ENCODE measurements at places on chromosomes 7 and 10.

DNA sequence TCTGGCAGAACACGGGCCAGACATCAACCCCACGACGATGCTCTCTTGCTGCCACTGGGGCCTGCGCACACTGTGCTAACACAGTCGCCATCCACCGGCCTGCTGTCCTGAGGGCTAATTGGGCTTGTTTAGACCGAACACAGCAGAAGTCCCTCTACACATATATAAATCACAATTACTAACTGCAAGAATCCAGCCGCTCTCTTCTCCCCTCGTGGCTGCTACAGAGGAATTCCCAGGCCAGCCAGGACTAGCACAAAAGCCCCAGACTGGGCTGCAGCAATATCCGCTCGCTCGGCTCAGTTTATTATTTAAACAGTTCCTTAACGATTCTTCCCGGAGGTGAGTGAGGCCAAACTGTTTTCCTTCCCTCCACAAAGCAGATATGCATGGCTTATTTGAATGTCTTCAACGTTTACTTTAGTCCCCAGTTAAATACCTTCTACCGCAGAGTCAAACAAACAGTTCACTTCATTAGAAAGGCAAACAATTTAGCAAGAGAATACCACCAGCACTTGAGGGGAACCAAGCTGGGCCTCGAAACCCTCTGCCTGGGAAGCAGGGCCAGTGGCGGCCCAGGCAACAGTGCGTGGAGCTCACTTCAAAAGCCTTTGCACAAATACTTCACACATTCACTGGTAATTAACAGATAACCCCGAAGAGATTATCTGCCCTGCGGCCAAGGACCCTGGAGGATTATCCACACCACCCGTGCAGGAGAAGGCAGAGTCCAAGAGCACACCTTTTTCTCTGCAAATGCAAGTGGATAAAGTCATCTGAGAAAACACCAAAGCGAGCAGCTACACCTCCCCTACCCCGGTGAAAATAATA is 145.3 kb downstream of the GLI3 start:
- no peak for DNase-seq

DNA sequence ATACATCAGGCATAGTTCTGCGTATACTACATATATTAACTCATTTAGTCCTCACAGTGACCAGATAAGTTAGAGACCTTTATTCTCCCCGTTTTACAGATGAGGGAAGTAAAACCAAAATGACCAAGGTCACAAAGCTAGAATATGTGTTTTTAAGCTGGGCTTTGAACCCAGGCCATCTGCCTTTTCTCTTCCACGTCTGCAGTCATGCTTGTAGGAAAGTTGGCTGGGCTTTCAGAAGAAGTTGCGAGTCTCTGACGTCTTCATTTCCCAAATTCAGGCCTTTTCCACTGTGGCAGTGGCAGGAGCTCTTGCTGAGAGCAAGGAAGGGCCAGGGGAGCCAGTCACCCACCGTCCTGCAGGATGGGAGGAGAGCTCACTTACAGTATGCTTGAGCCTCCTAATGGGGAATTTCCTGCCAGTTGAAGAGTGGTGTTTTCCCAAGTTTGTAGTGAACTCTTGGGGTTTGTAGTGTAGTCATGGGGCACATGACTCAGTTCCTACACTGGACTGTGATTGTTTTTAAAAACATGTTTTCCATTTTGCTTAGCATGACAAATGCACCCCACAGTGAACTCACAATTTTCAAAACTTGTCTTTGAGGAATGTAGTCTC is 34.2 kb downstream of the CYP17A1 start:
- peak; percentile 11 for DNase-seq

DNA sequence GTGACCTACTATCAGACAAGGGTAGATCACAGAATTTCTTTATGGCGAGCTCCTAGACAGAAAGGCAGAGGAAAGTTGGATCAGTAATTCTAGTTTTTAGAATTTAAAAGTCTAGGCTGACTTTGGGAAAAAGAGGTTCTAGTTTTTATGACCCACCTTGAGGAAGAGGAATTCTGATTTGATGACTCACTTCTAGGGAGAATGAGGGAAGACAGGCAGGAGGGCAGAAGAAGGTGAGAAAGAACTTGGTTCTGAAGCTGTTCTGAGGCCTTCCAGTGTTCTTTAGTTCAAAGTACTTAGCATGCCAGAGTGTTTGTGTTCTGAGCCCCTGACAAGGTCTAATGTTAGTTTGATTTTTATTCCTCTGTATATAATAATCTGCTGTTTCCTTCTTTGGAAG is 97.2 kb downstream of the PODXL start:
- DNase-seq: no peak

- no peak for DNase-seq
Measured at GRCh38 chr7:17376595-17376994, 78.1 kb downstream of the AHR start.

GRCh38 chr7:12337095-12337494 is 66.6 kb downstream of the VWDE start:
- no peak for DNase-seq

DNA sequence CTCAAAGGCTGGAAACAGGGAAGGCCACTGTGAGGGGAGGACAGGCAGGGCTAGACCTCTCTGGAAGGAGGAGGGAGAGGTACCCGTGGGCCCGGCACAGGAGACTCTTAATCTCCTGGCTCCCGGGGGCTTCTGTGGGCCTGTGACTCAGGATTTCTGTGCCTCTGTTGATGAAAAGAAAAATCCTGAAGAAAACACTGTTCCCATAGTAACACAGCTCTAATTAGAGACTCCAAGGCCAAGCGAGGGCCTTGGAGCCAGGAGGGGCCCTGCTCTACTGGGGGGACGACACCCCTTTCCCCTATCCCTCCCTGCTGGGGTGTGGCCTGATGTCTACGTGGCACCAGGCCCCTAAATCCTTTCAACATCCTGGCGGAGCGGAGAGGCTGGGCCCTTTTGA is 174.1 kb upstream of the TNRC18 start:
- no peak for DNase-seq

GRCh38 chr7:27235387-27236311 is 7.0 kb upstream of the EVX1 start:
- DNase-seq: peak; percentile 11

DNA sequence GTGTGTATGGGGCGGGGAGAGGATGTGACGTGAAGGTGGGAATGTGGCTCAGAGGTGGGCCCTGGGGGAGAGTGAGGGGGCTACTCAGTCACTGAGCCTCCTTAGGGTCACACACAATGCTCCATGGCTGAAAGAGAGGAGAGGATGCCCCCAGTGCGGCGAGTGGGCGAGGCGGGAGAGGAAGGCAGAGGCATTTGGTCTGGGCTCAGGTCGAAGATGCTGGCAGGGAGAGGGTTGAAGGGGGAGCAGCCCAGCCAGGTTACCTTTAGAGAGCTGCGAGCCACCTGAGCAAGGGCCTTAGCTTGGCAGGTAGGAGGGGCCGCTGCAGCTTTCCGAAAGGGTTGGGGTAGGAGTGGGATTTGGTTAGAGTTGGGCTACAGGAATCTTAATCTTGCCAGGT is 4.7 kb upstream of the LOXL4 start:
- no peak for DNase-seq

GRCh38 chr7:6163402-6163801 is 109.0 kb downstream of the CYTH3 start:
- DNase-seq: no peak

DNA sequence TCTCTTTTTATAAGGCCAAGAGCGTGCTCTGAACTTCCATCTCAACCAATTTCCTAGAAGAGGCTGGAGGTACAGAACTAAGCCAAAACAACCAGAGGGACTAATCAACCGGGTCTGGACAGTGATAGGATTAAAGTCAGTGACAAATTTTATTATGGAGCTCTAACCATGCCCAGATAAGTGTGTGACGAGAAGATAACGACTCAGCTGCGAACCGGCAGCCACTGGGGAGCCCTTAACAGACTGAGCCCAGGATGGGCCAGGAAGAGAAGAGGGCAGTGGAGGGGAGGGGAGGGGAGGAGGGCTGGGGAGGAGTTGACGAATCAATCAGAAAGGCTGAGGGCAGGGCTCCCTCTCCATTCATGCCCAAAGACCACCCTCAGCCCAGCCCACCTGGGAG is 119.9 kb downstream of the PLXNA4 start:
- DNase-seq: no peak

DNA sequence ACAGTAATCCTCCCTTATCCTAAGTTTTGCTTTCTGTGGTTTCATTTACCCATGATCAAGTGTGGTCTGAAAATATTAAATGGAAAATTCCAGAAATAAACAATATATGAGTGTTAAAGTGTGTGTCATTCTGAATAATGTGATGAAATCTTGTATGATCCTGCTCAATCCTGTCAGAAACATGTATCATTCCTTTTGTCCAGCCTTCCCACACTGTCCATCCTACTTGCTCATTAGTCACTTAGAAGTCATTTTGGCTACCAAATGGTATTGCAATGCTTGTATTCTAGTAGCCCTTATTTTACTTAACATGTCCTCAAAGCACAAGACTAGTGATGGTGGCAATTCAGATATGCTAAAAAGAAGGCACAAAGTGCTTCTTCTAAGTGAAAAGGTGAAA is 1211.2 kb upstream of the SORCS1 start:
- DNase-seq: no peak

DNA sequence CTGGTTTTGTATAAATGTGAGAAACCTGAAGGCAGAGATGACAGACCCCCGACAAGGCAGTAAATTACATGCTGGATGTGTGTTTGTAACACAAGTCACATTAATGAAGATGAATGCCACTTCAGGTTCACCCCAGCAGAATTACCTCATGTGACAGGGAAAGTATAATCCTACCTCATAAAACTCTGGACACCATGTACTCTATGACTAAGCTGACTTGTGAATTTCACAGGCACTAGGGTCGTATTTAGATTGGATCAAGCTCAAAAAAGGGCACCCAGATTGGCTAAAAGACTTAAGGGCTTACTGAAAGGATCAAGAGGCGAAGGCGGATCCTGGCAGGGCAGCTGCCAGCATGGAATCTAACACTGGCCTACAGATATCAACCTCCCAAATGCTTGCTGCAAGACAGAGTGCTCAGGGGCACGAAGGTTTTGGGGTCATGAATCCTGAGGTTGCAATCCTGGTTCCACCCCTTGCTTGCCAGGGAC is 161.4 kb downstream of the PIP4K2A start:
- no peak for DNase-seq

- DNase-seq: no peak
Measured at GRCh38 chr10:130430852-130431704, 294.9 kb downstream of the GLRX3 start.

DNA sequence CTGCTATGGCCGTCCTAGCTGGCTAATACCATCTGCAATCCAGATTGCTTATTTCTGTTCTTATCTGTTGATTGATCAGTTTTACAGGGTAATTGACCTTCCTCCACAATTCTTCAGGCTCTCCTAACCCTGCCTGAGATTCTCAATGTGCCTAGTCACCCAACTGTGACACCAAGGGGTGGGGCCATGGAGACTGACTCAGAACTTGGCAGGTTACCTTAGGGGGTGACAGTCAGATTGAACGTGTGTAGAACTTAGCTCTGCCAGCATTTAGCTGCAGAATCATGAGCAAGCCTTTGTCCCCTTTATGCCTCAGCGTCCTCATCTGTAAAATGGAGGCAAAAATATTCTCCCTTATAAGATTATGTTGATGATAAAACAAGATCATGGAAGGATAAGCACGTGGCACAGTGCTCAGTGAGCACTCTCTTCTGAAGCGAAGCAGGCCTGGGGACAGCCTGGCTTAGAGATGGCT is 19.1 kb upstream of the LEP start:
- DNase-seq: no peak

DNA sequence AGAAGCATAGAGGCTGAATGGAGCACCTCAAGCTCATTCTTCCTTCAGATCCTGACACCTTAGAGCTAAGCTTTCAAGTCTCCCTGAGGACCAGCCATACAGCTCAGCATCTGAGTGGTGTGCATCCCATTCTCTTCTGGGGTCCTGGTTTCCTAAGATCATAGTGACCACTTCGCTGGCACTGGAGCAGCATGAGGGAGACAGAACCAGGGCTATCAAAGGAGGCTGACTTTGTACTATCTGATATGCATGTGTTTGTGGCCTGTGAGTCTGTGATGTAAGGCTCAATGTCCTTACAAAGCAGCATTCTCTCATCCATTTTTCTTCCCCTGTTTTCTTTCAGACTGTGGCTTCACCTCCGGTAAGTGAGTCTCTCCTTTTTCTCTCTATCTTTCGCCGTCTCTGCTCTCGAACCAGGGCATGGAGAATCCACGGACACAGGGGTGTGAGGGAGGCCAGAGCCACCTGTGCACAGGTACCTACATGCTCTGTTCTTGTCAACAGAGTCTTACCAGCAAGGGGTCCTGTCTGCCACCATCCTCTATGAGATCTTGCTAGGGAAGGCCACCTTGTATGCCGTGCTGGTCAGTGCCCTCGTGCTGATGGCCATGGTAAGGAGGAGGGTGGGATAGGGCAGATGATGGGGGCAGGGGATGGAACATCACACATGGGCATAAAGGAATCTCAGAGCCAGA is 31.0 kb downstream of the PRSS2 start:
- no peak for DNase-seq

DNA sequence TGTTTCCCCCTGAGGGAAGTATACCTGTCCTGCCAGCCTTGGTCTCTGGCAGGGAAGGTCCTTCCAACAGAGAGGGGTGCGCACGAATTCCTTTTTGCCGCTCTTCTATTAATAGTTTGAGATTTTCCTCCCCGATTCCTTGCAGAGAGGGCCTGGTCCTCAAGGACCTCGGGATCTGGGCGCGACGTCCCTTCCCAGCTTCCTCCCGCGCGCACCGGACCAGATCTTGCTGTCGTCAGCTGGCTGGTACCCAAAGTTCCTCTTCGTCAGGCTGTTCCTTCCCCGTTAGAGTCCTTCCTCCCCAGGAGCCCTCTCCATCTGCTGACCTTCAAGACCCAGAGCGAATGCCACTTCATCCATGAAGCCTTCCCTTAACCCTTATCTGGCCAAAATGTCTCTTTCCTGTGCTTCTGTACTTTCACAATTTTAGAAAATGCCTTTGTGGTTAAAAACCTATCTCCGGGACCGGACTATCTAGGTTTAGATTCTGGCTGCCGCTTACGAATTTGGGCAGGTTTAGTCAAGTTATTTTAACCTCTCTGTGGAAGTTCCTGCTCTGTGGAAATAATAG is 851 bp upstream of the GOT1 start:
- no peak for DNase-seq

DNA sequence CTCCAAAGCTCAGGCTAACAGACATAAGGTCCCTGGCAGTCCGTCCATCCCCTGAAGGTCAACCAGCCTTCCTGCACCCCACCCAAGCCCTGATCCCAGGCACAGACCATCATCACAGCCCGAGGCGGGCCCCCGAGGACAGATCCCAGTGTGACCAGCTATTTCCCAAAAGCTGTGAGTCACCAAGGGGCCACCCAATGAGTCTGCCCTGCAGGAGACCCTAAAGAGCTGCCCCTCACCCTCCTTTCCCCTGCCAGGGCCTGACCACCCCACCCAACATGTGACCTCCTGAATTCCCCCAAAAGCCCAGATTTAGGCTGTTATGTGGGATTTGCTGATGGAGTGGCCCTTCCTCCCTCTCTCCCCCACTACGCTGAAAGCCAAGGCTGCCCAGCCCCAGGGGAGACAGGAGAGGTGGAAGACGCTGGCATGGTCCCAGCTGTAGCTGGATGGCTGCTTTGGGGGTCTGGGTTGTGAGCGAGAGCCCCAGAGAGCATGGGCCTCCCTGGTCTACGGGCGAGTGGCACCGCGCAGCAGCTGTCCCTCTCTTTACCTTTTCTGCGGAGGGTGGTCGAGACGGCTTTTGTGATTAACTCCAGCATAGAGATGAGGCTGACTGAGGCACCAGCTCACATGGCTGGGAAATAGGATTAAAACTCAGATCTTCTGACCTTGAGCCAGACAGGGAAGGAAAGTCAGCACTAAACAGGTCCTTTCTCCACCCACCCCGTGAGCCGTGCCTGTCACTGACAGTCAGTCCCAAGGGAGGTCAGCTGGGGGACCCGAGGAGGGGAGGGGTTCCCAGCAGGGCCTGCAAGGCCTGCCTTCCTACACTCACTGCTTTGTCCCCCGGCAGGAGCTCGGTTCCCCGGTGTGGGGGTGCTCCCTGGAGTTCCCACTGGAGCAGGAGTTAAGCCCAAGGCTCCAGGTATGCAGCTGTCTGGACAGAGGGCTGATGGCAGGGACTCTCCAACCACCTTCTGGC is 16.7 kb downstream of the ELN start:
- no peak for DNase-seq

Data from COLO829 (cell line).